ENCODE measurements at places on chromosomes 4 and X.

DNA sequence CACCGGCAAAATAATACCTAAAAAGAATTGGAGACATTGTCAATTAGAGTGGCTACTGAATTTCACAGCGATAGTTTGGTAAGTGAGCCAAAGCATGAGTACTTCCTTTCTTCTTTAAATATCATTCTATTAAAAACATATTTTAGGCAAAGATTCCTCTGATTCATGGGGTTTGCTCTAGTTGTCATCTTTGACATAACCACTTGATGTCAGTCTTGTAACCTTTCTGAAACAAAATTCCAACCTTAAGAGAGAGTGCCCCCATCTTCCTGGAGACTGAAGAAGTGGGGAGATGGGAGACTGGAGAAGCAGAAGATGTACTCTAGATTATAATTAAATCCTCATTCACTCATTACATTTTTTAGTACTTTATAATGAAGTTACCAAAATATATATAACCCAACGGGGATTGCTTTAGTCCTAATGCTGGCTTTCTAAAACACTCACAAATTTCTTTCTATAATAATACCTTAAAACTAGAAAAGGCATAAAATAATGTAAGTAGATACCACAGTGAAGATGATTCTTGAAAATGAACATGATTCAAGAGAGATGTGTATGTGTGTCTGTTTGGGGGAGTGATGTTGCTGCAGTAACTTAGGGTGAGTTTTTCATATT lies 96.4 kb downstream of the EMCN start:
- DNase-seq = no peak

DNA sequence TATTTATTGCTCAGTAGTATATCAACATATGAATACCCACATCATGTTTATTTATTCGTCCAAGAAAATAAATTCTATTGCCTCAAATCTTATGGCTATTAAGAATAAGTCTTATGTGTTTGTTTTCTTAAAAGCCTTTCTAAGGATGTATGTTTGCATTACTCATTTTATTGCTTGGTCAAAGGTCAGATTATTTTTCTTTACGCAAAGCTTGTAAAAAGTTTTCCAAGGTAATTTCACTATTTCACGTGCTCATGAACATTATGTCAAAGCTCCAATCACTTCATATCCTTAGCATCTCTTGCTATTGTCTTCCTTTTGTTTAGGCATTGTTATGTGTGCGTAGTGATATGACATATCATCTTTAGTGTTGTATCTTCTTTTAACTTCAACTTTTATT lies 258.5 kb upstream of the FSTL5 start:
- DNase-seq = no peak

- no peak for DNase-seq
Observed at GRCh38 chr4:34891892-34892291, 1352.4 kb downstream of the ARAP2 start.

DNA sequence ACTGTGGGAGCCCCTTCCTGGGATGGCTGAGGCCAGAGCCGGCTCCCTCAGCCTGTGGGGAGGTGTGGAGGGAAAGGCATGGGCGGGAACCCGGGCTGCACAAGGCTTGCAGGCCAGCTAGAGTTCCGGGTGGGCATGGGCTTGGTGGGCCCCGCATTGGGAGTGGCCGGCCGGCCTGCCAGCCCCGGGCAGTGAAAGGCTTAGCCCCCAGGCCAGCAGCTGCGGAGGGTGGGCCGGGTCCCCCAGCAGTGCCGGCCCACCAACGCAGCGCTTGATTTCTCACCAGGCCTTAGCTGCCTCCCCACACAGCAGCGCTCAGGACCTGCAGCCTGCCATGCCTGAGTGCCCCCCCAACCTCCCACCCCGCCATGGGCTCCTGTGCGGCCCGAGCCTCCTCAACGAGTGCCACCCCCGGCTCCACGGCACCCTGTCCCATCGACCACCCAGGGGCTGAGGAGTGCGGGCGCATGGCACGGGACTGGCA lies 78.0 kb downstream of the COX7B2 start:
- no peak for DNase-seq

DNA sequence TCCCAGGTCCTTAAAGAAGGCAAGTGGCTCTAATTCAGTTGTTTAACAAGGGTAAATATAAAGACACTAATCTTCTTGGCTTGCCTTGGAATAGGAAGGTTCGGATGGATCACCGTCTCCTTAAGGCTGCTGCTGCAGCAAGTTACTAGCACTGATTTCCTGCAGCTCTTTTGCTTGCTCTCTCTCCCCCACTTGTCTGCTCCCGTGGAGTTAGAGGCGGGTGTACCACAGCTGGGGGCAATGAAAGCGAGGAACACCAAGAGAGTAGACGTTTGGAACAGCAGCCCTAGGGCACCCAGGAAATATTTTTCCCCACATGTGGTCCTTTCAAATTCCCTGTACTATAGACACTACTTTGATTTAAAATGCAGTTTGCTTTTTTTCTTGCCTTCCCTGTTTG lies 202.2 kb downstream of the SH2D1A start:
- no peak for DNase-seq

DNA sequence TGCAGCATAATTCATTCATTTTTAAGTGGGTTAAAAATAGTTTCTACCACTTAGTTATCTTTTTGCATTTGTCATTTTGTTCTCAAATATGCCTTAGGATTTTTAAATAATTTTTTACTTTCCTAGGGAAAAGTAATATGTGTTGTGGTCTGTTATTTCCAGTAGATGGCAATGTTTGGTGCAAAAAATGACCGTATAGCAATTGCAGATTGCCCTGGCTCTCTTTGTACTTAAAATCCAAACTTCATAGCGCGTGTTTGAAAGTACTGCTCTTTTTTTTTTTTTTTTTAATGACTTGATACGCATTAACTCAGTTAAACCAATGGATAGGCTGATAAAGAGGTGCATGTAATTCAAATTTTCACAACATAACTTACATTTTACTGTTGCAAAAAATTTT lies 74.4 kb upstream of the RBMX start:
- no peak for DNase-seq

Measured in breast epithelium (tissue), 4 donors.